Foreskin fibroblast (primary cell): ENCODE measurements at places on chromosomes 7 and 10.

DNA sequence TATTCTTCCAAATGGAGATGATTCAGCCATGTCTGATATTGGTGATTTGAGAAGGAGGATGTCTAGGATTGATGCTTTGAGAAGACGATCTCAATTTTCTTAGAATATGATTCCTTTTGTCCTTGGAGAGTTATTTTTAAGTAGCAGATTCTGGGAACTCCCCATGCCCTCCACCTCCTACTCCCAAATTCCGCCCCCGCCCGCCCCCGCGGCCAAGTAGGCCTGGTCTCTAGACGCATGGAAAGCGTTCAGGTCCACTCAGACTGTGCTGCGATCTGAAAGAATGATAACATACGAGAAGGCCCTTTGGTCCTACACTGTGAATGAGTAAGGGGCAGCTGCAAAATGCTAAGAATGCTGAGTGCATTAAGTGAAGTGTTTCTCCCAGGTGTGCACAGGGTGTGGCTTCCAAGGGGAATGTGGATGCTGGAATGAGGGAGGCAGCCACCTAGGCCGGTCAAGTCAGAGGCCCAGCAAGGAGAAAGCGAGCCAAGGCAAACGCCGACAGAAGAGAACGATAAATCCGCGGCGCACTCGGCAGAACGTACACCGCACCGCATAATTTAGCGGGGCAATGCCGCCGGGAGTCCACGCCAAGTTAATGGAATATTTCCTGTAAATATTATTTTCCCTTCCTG lies 142.3 kb downstream of the PRPF18 start:
- DNase-seq: no peak

DNA sequence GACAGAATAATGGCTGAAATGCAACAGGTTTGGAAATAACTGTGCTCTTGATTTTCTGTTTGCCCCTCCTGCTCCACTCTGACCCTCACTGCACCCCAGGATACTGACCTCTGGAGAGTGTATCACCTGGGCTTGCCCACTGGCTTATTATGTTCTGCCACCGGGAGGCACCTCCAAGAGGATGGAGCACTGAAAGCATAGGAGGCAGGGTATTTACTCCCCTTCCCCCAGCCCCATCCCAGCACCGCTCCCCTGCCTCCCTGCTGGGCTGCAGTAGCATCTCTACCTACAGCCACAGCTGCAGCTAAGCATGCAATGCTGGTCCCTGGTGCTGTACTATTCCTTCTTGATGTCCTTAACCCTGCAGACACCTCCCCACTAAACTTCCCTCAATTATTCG lies 26.4 kb downstream of the RAB11FIP2 start:
- DNase-seq: no peak

DNA sequence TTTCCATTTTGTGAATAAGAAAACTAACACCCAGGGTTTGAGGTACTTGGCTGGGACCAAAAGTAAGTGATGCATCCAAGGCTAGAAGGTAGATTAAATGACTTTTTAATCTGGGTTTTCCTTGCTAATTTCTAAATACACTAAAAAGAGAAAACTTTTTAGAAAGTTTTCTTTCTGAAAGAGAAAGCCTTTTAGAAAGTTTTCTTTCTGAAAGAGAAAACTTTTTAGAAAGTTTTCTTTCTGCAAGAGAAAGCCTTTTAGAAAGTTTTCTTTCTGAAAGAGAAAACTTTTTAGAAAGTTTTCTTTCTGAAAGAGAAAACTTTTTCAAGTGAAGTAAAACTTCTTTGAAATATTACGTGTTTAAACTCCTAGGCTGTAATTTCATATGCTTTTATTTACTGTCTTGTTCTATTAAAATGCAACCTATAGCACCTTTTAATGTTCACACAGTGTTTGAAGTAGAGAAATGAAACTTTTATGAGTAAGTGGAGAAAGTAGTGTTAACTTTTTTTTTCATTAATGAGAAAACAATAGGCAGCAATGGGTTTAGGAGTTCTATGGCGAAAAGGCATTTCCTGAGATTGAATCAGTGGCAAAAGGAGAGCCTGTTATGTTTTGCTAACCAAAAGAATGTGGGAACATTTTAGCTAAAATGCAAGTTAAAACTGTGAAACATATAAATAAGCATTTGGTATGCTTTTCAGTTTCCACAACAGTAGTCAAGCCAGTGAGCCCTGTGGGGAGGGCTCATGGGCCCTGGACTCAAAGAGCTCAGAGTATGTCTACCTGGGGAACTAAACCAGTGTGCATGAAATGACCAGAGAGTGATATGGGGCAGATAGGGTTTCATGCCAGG lies 103.7 kb downstream of the RBM20 start:
- DNase-seq: no peak

DNA sequence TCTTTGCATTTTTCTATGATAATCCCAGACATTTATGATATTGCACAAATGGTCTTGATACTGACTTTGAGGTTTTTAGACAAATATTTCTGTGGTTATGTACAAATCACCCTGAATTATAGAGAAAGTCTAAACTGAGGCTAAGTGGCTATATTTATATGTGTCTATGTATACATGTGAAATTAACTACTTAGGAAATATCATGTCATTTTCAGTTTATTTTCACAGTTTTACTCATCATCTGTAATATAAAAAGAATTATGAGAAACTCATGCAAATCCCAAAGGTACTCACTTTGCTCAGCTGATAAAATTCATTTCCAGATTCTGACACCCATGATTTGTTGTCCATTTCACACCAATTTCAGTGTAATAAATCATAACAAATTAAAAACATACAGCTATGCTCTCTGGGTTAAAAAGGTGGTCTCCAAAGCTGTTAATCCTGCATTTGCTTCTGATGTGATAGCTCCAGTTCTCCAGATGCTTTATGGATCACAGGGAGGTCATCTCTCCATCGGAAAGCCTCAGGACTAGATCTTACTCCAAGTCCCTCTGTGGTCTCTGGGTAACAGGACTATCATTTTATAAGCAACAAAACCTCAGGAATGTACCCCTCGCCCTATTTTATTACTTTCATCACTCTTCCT lies 673.9 kb downstream of the PARD3 start:
- DNase-seq: no peak

GRCh38 chr7:66732439-66732838 lies 8.1 kb upstream of the RABGEF1 start:
- DNase-seq: no peak

GRCh38 chr10:95814011-95814727 lies 58.2 kb downstream of the ENTPD1 start:
- DNase-seq: peak; percentile 92
